ENCODE measurements at places on chromosomes 6 and 20.

GRCh38 chr20:47698142-47698541 is 87.1 kb downstream of the SULF2 start:
- no peak for DNase-seq

- no peak for DNase-seq
Observed at GRCh38 chr6:9628819-9629218, 786.1 kb downstream of the TFAP2A start.

- DNase-seq, result no peak
Observed at GRCh38 chr20:42986143-42986773, 203.4 kb downstream of the PTPRT start.

DNA sequence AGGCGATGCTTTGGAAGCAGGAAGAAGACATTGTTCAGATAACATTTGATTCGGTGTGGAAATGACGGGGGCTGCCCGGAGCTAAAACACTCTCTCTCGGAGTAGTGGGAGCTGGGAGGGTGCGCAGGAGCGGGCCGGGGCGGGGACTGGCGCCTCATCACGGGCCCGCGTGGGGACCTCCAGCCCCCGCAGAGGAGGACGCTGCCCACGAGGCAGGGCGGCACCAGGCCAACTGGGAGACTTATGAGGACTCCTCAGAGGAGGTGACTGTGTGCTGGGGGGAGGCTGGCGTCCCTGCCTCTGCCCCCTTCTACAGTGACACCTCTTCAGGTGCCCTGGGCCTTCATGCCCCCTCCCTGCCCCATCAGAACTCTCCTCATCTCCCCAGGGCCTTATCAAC is 15.2 kb downstream of the DDO start:
- no peak for DNase-seq

GRCh38 chr6:27605401-27606342 is 132.8 kb upstream of the ZNF184 start:
- DNase-seq, result peak; percentile 77

Data from HTR-8/SVneo (cell line).